ENCODE measurements at places on chromosomes 6 and 20. TPM values are rescaled to one million over a fixed set of nuclear protein-coding genes. Genes with fewer than 3 reads are reported as not detected.

- H3K36me3 ChIP-seq, result no peaks in the 10 kb centered on the region
- H3K27ac ChIP-seq, result no peak overlapping the region
- no peaks in the 10 kb centered on the region for H3K27me3 ChIP-seq
- no peaks in the 10 kb centered on the region for H3K4me1 ChIP-seq
- no peak for DNase-seq
Observed at GRCh38 chr20:59364611-59365010, 64.2 kb downstream of the EDN3 start.

Gene TXLNB
- 1.7 TPM for total RNA-seq

- H3K27ac ChIP-seq, result no peak overlapping the region
- peak; percentile 21 for DNase-seq
- no peaks in the 10 kb centered on the region for H3K27me3 ChIP-seq
- H3K4me3 ChIP-seq, result peak overlapping the region; percentile 56
- no peaks in the 10 kb centered on the region for H3K36me3 ChIP-seq
Observed at GRCh38 chr6:3455569-3456394, 1.1 kb downstream of the SLC22A23 start.

DNA sequence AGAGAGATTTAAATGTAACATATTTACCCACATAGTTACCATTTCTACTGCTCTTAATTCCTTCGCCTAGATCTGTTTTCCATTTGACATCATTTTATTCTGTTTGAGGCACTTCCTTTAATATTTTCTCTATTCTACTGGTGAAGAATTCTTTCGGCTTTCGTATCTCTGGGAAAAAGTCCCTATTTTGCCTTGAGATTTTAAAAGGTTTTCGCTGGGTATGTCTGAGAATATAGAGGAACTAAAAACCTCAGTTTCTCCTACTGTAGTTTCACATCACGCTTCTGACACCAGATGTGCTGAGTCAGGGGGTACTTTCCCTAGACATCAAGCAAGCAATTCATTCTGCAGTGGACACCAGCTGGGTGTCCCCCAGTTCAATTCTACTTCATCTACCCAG is 61.7 kb downstream of the E2F3 start:
- H3K27ac ChIP-seq, result no peak overlapping the region
- H3K4me1 ChIP-seq, result no peaks in the 10 kb centered on the region
- no peaks in the 10 kb centered on the region for H3K36me3 ChIP-seq
- DNase-seq, result no peak
- no peaks in the 10 kb centered on the region for H3K27me3 ChIP-seq
- no peak overlapping the region for H3K4me3 ChIP-seq

Gene HMGCLL1
- 0.58 TPM for total RNA-seq

DNA sequence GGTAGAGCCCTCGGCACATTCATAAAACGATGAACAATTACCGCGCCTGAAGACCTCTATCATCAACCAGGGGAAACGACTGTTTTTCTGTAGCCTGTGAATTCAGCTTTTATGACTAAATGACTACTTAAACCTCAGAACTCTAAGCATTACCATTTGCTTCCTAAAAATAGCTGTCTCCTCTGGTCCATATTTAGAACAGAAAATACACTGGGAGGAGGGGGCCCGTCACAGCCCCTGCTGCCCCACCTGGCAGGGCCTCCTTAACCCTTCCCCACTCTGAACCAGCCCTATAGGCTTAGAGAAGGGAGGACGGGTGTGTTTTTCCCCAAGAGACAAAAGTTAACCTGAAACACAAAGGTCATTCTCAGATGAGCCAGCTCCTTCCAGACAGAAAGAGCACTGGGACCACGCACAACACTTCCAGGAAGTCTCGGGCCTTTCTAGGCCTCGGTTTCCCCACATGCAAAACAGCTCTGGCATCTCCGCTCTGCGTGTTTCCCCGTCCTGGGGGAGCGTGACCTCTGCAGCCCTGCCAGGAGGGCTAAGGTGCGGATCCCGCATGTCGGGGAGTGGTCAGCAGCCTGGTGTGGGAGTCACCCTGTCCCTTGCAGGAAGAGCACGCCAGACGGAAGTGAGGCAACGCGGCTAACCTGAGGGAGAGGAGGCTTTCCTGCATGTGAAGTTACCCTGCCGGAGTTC is 193.9 kb downstream of the DLL1 start:
- no peaks in the 10 kb centered on the region for H3K4me1 ChIP-seq
- no peak overlapping the region for H3K27ac ChIP-seq
- H3K27me3 ChIP-seq, result no peaks in the 10 kb centered on the region
- DNase-seq, result peak; percentile 17
- no peaks in the 10 kb centered on the region for H3K36me3 ChIP-seq
- H3K4me3 ChIP-seq, result no peak overlapping the region

Gene ILRUN
- total RNA-seq, result 70.8 TPM

- H3K27ac ChIP-seq, result no peak overlapping the region
- no peaks in the 10 kb centered on the region for H3K36me3 ChIP-seq
- H3K27me3 ChIP-seq, result peaks cover 4% of the 10 kb centered on the region
- H3K4me3 ChIP-seq, result no peak overlapping the region
- DNase-seq, result no peak
Observed at GRCh38 chr20:21528870-21529269, 15.0 kb upstream of the NKX2-2 start.

Gene HCRTR2
- 0.21 TPM for total RNA-seq

DNA sequence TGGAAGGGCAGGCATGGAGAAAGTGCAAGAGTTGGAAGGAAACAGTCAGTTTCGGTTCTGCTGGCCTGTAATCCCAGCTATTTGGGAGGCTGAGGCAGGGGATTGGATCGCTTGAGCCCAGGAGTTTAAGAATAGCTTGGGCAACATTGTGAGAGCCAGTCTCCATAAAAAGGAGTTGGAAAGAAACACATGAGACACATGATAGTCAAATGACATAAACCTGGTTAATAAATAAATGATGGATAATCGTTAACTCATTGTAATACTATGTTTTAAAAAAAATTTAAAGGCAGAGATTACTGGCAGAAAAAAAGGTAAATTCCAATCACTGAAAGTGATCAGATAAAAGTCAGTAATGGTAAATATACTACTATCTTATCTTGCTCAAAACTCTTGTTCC is 37.2 kb upstream of the PHACTR1 start:
- no peak overlapping the region for H3K27ac ChIP-seq
- H3K27me3 ChIP-seq, result no peaks in the 10 kb centered on the region
- H3K36me3 ChIP-seq, result no peaks in the 10 kb centered on the region
- no peak for DNase-seq

Gene FOXO3
- total RNA-seq, result 52.3 TPM

- DNase-seq, result no peak
- H3K27me3 ChIP-seq, result no peaks in the 10 kb centered on the region
- H3K27ac ChIP-seq, result no peak overlapping the region
- no peaks in the 10 kb centered on the region for H3K4me1 ChIP-seq
Observed at GRCh38 chr6:39056191-39056590, 7.6 kb downstream of the GLP1R start.

DNA sequence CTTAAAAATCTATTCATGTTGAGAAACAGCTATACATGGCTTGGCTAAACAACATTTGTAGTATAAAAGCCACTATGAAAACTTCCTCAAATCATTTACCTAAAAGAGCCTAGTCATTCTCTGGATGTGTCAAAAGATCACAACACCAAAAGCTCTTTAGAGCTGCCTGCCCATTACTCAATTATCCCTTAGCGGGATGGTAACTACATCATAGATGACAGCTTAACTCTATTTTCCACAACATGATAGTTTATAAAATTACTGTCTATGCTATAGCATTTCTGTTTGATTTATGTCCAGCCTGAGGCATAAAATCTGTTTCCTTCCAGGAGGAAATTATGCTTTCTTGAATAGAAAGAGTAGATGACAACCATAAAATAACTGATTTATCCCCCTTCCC is 777.6 kb upstream of the HS3ST5 start:
- H3K4me3 ChIP-seq, result no peak overlapping the region
- no peak overlapping the region for H3K27ac ChIP-seq
- H3K4me1 ChIP-seq, result no peaks in the 10 kb centered on the region
- no peaks in the 10 kb centered on the region for H3K36me3 ChIP-seq
- DNase-seq, result no peak

Gene L3MBTL1
- total RNA-seq, result 30.0 TPM

GRCh38 chr6:170266061-170266825 is 24.6 kb downstream of the DLL1 start:
- no peaks in the 10 kb centered on the region for H3K36me3 ChIP-seq
- H3K4me1 ChIP-seq, result peaks cover 3% of the 10 kb centered on the region
- DNase-seq, result no peak
- H3K27ac ChIP-seq, result no peak overlapping the region
- H3K27me3 ChIP-seq, result no peaks in the 10 kb centered on the region

GRCh38 chr6:90298459-90299053 is 1.9 kb upstream of the BACH2 start:
- H3K27me3 ChIP-seq, result no peaks in the 10 kb centered on the region
- no peak overlapping the region for H3K4me3 ChIP-seq
- peak overlapping the region; percentile 95 for H3K27ac ChIP-seq
- no peak for DNase-seq
- H3K36me3 ChIP-seq, result no peaks in the 10 kb centered on the region
- no peaks in the 10 kb centered on the region for H3K4me1 ChIP-seq

DNA sequence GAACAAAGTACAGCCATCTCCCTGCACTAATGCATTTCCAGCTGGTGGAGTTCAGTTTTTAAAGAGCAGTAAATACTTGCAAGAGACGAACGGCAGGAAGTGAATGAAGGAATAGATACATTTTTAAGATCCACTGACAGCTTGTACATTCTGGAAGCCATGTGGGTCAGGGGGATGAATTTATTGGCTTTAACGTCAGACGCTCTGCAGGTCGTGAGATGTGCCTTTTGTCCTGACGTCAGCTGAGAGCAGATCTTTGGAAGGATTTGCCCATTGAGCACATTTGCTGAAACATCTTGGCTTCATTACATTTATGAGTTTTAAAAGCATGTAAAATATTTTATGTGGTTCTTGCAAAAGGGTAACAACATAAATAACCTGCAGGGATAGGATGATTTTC is 29.5 kb upstream of the SALL4 start:
- H3K27ac ChIP-seq, result no peak overlapping the region
- no peaks in the 10 kb centered on the region for H3K4me1 ChIP-seq
- no peaks in the 10 kb centered on the region for H3K27me3 ChIP-seq
- no peak for DNase-seq

Gene OR12D3
- not detected for total RNA-seq

GRCh38 chr6:122809691-122810090 is 20.6 kb downstream of the SMPDL3A start:
- no peak for DNase-seq
- no peaks in the 10 kb centered on the region for H3K4me1 ChIP-seq
- no peaks in the 10 kb centered on the region for H3K36me3 ChIP-seq
- no peak overlapping the region for H3K27ac ChIP-seq
- no peak overlapping the region for H3K4me3 ChIP-seq

Gene TCP11
- total RNA-seq, result not detected

DNA sequence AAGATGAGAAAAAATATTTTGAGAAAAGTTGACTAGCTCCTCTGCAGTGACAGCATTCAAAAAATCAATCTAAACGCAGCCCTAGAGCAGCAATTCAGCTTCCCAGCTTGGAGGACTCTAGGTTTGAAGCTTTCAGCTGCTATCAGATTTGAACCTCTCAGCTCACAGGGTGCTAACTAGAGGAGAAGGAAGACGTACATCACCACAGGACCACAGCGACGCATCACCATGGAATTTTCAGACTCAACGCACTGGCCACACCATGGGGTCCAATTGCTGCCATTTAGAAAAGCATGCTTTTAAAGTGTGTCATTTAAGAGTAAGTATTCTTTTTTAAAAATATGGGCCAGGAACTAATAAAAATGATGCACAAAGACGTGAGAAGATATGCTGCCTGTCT is 45.0 kb upstream of the FUCA2 start:
- H3K27me3 ChIP-seq, result no peaks in the 10 kb centered on the region
- H3K4me1 ChIP-seq, result no peaks in the 10 kb centered on the region
- H3K36me3 ChIP-seq, result no peaks in the 10 kb centered on the region
- DNase-seq, result no peak
- H3K27ac ChIP-seq, result no peak overlapping the region
- H3K4me3 ChIP-seq, result no peak overlapping the region

Gene NPEPL1
- 28.2 TPM for total RNA-seq

Gene MATN4
- total RNA-seq, result not detected

Gene PTCHD4
- total RNA-seq, result 0.35 TPM

DNA sequence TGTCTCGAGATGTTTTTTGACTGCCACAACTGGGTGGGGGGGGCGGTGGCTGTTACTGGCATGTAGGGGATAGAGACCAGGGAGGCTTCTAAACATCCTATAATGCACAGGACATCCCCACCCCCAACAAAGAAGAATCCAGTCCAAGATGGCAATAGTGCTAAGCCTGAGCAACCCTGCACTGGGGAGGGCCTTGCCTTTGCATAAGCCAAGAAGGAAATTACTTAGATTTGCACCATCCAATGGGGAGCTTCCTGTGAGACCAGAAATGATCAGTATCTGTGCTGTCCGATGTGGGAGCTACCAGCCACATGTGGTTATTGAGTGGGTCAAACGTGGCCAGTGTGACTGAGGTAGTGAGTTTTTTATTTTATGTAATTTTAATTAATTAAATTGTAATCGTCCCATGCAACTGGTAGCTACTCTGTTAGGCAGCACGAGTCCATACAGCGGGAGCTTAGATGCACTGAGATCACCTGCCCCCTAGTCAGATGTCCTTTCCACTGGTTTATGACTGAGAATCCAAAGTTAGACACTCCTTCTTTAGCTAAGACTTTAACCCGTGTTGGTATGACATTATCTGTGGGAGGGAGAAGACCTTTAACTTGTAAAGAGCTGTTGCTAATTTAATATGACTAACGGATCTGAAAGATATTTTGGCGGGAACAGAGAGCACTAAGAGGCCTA is 97.4 kb upstream of the NEDD9 start:
- no peaks in the 10 kb centered on the region for H3K36me3 ChIP-seq
- DNase-seq, result no peak
- no peaks in the 10 kb centered on the region for H3K27me3 ChIP-seq

GRCh38 chr6:89508755-89509563 is 76.0 kb downstream of the ANKRD6 start:
- no peak overlapping the region for H3K4me3 ChIP-seq
- no peak for DNase-seq
- no peaks in the 10 kb centered on the region for H3K36me3 ChIP-seq
- no peaks in the 10 kb centered on the region for H3K27me3 ChIP-seq
- no peaks in the 10 kb centered on the region for H3K4me1 ChIP-seq

GRCh38 chr6:69609836-69610472 is 186.9 kb downstream of the LMBRD1 start:
- no peaks in the 10 kb centered on the region for H3K27me3 ChIP-seq
- no peaks in the 10 kb centered on the region for H3K4me1 ChIP-seq
- H3K36me3 ChIP-seq, result no peaks in the 10 kb centered on the region
- DNase-seq, result no peak
- H3K4me3 ChIP-seq, result no peak overlapping the region

Gene ZNF391
- 4.6 TPM for total RNA-seq
